ENCODE measurements at places on chromosomes 7 and 10.

- DNase-seq: no peak
Observed at GRCh38 chr7:115224922-115225321, 303.0 kb downstream of the MDFIC start.

- no peak for DNase-seq
Observed at GRCh38 chr7:157473051-157473569, 136.3 kb downstream of the DNAJB6 start.

DNA sequence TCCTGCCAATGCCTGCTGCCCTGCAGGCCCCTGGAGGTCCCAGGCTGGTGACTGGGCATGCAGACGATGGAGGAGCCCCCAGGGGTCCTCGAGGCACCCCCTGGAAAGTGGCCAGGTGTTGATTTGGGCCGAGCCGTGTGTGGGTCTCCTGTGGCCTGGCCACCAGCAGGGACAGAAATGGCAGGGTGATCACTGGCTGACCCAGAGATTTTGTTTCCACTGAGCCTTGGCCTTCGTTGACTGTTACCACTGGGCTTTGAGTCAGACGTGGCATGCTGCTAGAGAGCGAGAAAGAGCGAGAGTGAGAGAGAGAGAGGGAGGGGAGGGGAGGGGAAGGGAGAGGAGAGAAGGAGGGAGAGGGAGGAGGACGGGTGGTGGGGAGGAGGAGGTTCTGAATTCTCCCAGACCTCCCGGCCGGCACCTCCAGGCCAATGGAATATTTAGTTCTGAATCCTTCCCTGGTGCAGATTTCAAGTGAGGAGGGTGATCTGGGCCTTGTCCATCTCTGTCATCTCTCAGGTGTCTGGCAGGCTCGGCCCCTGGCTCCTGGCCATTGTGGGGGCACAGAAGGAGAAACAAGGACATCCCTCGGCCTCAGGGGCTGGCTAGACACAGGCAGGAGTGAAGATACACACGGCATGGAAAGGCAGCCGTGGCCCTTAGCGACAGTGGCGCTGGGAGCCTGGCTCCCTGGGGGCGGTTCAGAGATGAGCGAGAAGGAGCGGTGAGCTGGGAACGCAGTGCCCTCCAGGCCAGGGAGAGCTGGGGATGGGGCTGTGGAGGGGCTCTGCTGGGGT, 58.2 kb downstream of the GLRX3 start:
- no peak for DNase-seq

DNA sequence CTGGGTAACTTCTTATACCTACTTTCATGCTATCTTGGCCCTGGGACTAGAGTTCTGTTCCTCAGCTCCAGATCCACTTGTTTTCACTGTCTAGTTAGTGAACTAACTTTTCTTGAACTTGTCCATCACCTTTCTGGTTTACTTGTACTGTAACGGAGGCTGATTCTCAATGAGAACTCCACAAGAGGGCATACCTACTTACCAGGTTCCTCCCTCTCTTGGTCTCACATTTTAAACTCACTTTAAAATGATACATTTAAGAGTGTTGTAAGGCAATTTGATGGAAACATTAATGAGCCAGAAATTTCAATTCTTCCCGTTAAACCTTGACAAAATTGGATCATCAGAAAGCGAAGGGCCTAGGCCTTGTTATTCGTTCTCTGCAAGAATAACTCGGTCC, 111.6 kb downstream of the MAGI2 start:
- no peak for DNase-seq

DNA sequence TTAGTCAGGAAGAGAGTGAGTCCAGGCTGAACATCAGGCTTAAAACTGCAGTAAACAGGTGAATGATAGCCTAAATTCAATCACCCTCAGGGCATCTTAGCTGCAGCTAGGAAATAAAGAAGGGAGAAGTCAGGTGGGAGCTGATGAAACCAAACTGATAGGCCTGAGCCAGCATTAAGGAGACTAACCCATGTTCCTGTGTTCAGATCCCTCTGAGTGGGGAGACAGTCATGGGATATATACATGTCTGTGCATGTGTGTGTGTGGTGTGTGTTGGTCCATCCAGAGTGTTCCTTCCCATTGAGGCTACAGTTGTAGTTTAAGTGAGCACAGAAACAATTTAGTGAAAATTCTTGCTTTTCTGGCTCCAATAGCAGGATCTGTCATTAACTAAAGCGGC, 480.9 kb downstream of the PHTF2 start:
- DNase-seq: no peak

- DNase-seq: no peak
Observed at GRCh38 chr10:130871406-130871805, 440.1 kb downstream of the TCERG1L start.

- no peak for DNase-seq
Observed at GRCh38 chr10:35059481-35059880, 30.7 kb downstream of the CUL2 start.

DNA sequence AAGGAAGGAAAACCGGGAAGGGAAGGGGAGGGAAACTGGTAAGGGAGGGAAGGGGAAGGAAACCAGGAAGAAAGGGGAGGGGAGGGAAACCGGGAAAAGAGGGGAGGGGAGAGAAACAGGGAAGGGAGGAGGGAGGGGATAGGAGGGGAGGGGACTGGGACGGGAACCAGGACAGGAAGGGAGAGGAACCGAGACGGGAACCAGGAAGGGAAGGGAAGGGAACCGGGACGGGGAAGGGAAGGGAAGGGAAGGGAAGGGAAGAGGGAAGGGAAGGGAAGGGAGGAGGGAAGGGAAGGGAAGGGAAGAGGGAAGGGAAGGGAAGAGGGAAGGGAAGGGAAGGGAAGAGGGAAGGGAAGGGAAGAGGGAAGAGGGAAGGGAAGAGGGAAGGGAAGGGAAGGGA, 13.6 kb downstream of the C10orf67 start:
- no peak for DNase-seq

DNA sequence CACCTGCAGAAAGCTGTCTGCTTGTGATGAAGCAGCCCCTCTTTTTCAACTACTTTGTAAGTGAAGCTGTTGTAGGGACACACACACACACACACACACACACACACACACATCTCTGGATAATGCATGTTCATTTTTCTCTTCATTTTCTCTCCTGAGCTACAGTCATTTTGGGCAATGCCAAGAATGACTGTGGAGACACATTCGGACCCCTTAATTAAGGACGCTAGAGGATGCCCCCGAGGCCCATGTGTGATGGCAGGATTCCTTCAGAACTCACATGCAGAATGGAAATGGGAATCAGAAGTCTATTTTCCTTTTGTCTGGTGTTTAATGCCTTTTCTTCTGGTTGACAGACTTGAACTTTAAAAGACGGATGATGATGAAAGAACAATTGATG, 56.6 kb downstream of the CLRN3 start:
- DNase-seq: no peak

- DNase-seq: no peak
Observed at GRCh38 chr7:75809396-75809795, 4.2 kb downstream of the CCL24 start.

Data from stimulated activated CD4-positive, alpha-beta T cell treated with anti-CD3 and anti-CD28 coated beads, Interleukin-4, amount 100 ng/mL, for 4 hours (primary cell).